Fibroblast of skin of right quadriceps (primary cell): ENCODE measurements at places on chromosomes 1 and 21.
A peak's percentile ranks its signal among the peaks of the same experiment; 100 is the strongest.

DNA sequence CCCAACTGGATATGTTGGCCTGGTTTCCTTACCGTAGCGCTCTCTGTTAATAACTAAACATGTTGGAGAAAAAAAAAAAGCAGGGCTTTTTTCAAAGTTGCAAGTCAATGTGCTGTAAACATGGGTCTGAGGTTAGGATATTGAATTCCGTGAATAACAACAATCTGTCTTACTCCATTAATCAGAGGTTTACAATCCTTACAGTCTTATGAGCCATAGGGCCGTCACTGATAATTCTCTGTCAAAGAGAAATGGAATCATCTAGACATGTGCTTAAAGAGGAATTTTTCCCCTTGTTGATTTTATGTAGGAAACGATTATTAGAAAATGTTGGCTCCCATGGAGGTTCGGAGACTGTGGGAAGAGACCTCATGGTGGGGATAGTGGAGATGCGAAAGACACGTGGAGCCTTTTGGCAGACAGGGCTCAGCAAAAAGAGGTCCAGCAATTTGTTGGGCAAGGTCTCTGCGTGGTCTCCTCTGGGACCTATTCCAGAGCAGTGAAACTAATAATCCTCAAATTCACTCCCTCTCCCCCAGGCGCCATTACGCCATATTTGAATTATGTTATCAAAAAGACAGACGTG is 83.5 kb upstream of the CLDN14 start:
- peak; percentile 87 for DNase-seq

DNA sequence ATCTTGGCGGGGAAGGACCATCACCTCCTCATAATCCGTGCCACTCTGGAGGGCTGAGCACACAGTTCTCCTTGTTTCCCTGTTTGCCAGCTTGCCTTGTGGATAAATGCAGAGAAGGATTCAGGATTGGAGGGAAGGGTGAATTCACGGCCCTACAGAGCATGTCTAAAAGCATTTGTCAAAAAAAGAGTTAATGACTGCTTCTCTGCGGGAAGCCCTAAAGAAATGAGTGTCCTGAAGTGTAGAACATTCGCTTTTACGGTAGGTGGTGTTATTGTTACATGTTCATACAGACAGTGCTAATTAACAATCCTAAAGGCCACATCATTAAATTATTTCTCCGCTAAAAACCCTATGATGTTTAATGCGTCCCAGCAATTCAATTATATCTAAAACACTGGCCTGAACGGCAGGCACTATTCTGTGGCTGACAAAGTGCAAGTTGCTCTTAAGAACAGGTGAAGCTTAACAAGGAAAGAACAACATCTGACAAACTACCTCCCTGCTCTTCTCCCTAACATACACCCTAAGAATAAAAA is 112.3 kb upstream of the NFIA start:
- peak; percentile 49 for DNase-seq

GRCh38 chr1:14871218-14871970 is 272.9 kb downstream of the KAZN start:
- no peak for DNase-seq

GRCh38 chr1:58898739-58899586 is 115.1 kb upstream of the JUN start:
- DNase-seq = no peak

DNA sequence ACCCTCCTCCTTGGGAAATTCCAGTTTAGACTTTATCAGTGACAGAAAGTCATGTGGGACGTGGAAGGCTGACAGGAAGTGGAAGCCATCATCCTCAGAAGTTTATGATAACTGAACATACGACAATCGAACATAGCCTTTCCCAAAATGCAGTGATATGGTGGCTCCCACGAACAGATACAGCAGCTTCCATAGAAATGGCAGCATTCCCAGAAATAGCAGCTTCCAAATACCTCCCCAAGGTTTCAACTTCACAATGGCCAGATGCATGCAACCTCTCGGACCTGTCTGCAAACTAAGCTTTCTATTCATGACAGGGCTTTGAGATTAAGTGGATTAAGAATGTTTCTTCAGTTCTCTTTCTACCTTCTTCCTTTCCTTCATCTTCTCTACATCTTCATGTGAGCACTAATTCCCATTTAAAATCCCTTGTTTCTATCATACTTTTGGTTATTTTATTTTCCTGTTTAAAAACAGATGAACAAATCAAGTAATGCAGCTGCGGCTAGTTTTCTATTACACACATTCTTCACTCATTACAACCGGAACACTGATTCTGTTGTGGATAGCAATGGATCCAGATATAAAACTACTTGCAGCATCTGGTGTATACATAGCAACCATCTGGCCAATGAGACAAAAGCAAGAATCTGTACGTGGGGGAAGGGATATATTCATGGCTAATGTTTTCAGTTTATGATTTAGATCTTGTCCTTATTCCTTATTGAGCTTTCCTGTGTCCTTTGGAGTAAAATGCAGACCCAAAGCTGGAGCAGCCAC is 304.8 kb downstream of the BRINP3 start:
- DNase-seq = peak; percentile 65

- DNase-seq = no peak
Measured at GRCh38 chr1:246176126-246177024, 330.7 kb downstream of the SMYD3 start.

- no peak for DNase-seq
Measured at GRCh38 chr1:234746798-234747196, 136.8 kb upstream of the IRF2BP2 start.

- no peak for DNase-seq
Measured at GRCh38 chr1:64846573-64847430, 101.9 kb downstream of the RAVER2 start.

- no peak for DNase-seq
Measured at GRCh38 chr1:209417761-209418160, 165.8 kb upstream of the CAMK1G start.

DNA sequence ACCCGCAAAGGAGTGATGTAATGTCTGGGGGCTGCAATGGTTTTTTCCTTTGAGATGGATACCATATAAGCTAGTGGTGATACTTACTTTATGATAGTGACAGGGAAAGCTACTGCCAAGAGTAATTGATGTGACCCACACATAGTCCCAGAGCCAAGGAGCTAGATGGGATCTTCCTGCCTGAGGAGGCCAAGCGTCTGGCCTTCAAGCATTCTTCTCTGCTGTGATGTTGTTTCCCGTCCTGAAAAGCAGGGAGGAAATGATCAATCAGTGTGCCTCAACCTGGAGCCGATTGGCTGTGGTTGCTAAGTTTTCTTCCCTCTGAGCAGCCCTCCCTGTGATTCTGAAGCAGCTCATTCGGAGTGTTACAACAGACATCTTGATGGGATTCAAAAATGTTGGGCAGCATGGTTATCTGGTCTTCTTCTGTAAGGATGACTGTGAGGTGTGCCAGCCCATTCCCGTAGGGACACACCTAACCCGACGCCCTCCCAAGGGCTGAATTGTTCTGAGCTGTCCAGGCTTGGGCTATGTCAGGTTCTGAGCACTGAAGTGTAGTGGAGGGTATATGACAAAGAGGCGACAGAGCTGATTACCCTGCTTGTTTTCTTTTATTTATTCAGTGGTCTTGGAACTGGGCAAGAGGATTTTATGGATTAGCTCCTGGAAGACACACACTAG is 56.7 kb downstream of the UCK2 start:
- DNase-seq = no peak

DNA sequence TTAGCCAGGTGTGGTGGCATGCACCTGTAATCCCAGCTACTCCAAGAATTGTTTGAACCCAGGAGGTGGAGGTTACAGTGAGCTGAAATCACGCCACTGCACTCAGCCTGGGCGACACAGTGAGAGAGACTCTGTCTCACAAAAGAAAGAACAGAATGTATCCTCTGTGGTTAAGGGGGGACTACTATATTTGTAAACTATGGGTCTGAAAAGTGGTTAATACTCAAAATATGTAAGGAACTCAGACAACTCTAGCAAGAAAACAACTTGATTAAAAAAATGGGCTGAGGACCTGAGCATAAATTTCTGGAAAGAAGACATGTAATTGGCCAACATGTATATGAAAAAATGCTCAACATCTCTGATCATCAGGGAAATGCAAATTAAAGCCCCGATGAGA is 11.2 kb downstream of the FNBP1L start:
- DNase-seq = no peak

GRCh38 chr1:87805666-87806378 is 477.1 kb downstream of the LMO4 start:
- DNase-seq = peak; percentile 85

DNA sequence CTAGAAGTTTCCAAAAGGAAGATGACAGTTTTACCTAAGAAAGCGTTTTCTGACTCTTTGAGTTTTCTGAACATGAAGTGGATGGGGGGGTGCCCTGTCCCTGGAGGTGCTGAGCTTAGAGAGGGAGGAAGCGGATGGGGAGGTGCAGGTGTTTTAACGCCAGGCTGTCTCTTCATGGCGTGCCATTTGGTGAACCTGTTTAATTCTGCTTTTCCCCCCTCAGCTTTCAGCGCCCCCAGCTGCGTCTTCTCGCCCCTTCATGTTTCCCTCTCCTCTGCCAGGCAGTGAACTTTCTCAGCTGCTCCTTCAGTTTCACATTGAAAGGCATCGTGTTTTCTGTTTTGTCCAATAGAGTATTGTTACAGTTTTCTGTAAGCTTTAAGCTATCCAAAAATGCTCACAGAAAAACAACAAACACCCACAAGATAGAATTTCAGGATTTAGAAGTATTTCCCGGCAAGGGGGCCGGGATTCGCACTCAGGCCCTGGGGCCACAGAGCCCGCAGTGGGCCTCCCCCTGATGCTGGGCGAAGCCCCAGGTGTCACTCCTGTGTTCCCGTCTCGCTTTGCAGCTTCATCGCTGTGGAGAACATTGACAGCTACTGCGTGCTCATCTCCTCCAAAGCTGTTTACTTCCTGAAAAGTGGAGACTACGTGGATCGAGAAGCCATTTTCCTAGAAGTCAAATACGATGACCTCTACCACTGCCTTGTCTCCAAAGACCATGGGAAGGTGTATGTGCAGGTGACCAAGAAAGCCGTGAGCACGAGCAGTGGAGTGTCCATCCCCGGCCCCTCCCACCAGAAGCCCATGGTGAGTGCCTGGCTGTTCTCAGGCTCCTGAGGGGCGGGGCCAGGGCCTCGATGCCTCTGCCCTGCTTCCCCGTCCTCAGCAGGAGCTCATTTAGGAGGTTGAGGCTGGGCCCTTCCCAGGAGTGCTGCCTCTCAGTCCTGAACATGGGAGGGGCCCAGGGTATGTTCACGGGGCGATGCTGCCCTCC is 111.4 kb downstream of the DHRS3 start:
- no peak for DNase-seq

GRCh38 chr1:24872061-24872850 is 57.8 kb downstream of the RUNX3 start:
- DNase-seq = no peak

DNA sequence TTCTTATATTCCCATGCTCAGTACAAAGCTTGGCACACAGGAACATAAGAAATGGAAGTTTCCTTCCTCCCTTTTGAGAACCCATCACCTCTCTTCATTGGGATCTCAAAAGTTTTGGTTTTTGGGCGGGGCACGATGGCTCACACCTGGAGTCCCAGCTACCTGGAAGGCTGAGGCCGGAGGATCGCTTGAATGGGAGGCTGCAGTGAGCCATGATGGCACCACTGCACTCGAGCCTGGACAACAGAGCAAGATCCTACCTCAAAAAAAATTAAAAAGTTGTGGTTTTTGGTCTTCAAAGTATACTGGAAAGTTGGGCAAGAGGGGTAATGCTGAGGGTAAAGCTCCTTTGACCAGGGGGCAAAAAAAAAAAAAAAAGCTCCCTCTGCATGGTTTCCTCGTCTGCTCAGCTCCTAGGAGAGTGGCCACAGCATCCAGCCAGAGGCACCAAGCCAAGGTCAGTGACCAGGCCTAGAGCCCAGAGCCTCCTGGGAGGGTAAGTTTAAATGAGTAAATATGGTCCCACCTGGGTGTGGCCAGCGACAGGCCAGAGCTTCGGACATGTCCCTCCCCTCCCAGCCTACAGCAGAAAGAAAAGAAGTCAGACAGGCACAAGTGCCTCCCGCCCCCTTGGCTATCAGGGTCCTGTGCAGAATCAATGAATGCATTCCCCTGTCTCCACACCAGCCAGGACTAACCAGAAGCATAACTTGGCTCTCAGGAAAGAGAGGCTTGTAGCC is 5.0 kb downstream of the MEF2D start:
- DNase-seq = no peak

- no peak for DNase-seq
Measured at GRCh38 chr1:168148916-168149315, 12.2 kb upstream of the GPR161 start.

- no peak for DNase-seq
Measured at GRCh38 chr1:183869664-183870063, 64.7 kb downstream of the RGL1 start.

DNA sequence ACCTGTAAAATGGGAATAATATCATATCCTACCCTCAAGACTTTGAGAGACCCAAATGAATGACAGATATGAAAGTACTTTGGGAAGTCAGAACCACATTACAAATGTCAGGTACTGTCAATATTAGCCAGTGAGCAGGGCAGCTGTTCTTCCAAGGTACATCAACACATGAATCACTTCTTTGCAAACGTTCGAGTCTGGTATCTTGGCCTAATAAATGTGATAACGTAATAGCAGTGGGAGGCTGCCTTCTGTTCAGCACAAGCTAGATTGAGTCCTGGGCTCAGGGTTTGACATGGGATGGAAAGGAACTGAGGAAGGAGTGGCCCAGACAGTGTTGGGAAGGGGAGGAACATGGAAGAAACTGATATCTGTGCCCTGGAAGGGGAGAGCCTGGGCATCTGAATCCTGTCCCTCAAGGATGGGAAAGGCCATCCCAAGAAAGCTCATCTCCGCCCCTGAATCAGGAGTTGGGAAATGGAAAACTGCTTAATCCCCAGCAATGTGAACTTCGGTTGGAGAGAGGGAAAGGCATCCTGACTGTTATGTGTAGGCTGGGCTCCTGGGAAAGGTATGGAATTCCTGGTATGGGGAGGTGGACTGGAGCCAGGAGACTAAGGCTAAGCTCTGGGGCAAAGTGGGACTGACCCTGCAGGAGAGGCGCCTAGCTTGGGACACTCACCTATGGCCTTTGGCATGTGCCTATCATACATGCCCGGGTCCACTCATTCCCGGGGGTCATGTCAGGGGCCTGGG is 14.3 kb downstream of the KCNC4 start:
- peak; percentile 11 for DNase-seq

GRCh38 chr1:25140073-25140797 is 92.1 kb downstream of the SYF2 start:
- DNase-seq = no peak

DNA sequence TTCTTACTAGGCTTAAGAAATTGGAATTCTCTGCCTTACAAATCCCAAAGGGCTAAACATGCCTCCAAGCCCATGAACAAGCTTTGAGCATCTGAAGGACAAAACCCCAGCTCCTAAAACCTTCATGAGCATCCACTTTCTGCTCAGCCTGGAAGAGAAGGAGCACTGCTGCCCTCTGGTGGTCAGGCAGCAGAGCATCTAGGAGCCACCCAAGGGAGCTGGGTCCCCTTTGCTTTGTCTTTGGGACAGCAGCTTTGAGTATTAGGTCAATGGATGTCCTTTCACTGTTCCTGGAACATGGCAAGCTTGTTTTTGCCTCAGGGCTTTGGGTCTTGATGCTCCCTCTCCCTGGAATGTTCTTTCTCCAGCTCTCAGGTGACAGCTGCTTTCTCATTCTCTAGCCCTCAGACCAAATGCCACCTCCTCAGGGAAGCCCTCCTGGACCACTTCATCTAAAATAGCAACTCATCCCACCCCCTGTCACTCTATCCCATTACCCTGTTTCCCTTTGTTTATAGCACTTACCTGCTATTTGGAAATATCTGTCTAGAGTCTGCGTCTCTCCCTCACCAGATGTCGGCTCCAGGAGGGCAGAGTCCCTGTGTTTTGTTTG is 25.7 kb downstream of the RAB7B start:
- DNase-seq = peak; percentile 83

GRCh38 chr21:44740742-44741141 is 29.4 kb upstream of the TSPEAR start:
- DNase-seq = no peak
